ENCODE measurements at places on chromosomes 3 and 15.

DNA sequence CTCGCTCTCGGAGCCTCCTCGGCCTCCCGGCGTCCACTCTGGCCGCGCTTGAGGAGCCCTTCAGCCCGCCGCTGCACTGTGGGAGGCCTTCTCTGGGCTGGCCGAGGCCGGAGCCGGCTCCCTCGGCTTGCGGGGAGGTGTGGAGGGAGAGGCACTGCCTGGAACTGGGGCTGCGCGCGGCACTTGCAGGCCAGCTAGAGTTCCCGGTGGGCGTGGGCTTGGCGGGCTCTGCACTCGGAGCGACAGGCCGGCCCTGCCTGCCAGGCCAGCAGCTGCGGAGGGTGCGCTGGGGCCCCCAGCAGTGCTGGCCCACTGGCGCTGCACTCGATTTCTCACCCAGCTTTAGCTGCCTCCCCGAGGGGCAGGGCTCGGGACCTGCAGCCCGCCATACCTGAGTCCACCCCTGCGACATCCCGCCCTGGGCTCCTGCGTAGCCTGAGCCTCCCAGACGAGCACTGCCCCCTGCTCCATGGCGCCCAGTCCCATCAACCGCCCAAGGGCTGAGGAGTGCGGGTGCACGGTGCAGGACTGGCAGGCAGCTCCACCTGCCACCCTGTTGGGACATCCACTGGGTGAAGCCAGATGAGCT, 765.0 kb downstream of the IGSF11 start:
- DNase-seq, result no peak
- no peak overlapping the region for H3K27ac ChIP-seq
- no peaks in the 10 kb centered on the region for H3K36me3 ChIP-seq
- H3K27me3 ChIP-seq, result no peaks in the 10 kb centered on the region
- H3K4me1 ChIP-seq, result no peaks in the 10 kb centered on the region

DNA sequence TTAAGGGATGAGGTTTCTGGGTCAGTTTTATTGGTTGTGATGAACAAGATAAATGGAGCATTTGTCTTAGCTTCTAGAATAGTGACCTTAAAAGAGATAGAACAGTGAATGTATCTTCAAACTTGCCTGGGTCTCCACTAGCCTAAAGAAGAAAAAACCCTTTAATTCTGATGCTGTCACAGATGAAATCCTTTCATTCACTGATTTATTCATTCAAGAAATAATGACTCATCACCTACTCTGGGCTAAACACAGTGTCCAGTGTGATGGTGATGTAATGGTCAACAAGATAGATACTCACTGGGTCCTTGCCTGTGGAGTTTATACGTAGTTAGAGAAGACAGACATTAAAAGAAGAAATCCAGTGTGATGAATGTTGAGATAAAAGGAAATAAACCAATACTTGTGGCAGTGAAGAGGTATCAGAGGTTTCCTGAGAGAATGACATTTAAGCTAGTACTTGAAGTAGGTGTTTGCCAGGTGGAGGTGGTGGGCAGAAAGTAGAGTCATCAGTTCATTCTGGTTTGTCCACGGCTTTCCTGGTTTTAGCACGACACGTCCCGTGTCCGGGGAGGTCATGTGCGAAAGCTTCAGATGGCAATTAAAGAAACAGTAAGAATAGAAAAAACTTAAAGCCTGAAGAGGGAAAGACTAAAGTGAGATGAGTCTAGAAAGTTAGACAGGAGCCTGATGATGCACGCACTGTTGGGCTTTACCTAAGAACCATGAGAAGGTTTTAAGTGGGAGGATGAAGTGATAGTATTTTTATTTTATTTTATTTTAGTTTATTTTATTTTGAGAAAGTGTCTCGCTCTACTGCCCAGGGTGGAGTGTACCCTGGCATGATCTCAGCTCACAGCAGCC, 18.5 kb downstream of the PAK2 start:
- H3K27ac ChIP-seq, result peak overlapping the region; percentile 79
- H3K4me3 ChIP-seq, result no peak overlapping the region
- peaks cover 16% of the 10 kb centered on the region for H3K36me3 ChIP-seq
- DNase-seq, result no peak
- peaks cover 57% of the 10 kb centered on the region for H3K4me1 ChIP-seq

DNA sequence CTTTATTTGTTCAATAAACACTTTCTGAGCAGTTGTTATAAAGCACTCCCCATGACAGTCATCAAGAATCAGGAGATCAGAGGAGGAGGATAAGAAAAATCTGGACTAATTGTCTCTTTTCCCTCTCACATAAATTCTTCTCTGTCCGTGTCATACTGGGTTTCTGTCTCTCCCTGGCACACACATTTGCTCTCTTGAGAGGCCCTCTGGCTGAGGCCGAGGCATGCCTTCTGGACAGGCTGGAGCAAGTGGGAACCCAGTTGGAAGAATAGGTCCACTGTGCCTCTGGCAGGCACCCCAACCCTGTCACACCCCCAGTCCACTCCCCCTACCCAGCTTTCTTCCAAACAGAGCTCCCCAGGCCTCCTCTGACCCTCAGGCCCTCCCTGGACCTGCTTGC, 315.8 kb downstream of the UACA start:
- no peak for DNase-seq
- H3K27me3 ChIP-seq, result peaks cover 25% of the 10 kb centered on the region
- H3K27ac ChIP-seq, result no peak overlapping the region
- peak overlapping the region; percentile 72 for H3K4me3 ChIP-seq

DNA sequence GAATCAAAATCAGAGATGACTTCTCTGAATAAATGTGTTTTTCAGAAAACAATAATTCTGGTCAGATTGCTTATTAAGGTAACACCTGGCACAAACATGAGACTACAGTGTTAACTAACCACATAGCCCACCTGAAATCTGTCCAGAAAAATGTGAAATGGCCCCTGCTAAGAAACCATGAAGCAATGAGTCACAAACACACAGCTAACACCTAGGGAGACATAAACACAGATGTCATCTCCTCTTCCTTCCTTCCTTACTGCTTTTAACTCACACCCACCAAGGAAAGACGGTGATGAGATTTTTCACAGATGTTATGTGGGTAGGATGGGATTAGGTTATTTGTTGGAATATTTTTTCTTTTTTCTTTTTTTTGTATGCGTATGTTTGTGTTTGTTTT, 315.0 kb upstream of the STAC start:
- peaks cover 6% of the 10 kb centered on the region for H3K27me3 ChIP-seq

DNA sequence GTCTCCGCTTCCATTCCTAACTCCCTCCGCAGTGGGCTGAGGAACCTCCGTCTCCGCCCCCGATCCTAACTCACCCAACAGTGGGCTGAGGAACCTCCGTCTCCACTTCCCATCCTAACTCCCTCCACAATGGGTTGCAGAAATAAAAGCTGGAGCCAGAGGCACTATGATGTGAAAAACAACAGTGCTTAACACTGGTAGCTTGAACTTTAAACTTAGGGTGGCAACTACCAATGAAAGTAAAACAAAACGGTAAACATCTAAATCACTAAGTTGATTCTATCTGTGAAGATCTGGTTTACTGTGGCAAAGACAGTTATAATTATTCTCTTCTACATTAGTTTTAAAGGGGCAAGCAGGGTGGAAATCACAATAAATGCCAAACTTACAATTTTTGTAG, 25.9 kb upstream of the GP5 start:
- peaks cover 7% of the 10 kb centered on the region for H3K36me3 ChIP-seq
- H3K27me3 ChIP-seq, result no peaks in the 10 kb centered on the region
- no peak overlapping the region for H3K4me3 ChIP-seq
- no peak overlapping the region for H3K27ac ChIP-seq
- no peak for DNase-seq

DNA sequence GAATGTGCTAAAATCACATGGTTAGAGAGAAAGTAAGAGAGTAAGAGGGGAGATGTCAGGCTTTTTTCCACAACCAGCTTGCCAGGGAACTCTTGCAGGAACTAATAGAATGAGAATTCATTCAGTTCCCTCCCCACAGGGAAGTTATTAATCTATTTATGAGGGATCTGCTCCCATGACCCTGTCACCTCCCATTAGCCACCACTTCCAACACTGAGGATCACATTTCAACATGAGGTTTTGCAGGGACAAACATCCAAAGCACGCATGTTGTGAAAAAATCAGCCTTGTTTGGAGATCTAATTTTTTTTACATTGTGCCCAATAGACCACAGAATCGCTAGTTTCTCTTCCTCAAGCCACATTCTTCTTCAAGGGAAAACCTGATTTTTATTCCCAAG, 904.0 kb downstream of the TBL1XR1 start:
- H3K27me3 ChIP-seq, result no peaks in the 10 kb centered on the region
- no peak overlapping the region for H3K4me3 ChIP-seq
- no peaks in the 10 kb centered on the region for H3K36me3 ChIP-seq
- no peaks in the 10 kb centered on the region for H3K4me1 ChIP-seq

- no peak overlapping the region for H3K27ac ChIP-seq
- no peaks in the 10 kb centered on the region for H3K4me1 ChIP-seq
- H3K36me3 ChIP-seq, result no peaks in the 10 kb centered on the region
- H3K27me3 ChIP-seq, result no peaks in the 10 kb centered on the region
- DNase-seq, result no peak
Measured at GRCh38 chr3:168077091-168077490, 18.6 kb downstream of the GOLIM4 start.
